ENCODE measurements at places on chromosomes 11 and 22.

DNA sequence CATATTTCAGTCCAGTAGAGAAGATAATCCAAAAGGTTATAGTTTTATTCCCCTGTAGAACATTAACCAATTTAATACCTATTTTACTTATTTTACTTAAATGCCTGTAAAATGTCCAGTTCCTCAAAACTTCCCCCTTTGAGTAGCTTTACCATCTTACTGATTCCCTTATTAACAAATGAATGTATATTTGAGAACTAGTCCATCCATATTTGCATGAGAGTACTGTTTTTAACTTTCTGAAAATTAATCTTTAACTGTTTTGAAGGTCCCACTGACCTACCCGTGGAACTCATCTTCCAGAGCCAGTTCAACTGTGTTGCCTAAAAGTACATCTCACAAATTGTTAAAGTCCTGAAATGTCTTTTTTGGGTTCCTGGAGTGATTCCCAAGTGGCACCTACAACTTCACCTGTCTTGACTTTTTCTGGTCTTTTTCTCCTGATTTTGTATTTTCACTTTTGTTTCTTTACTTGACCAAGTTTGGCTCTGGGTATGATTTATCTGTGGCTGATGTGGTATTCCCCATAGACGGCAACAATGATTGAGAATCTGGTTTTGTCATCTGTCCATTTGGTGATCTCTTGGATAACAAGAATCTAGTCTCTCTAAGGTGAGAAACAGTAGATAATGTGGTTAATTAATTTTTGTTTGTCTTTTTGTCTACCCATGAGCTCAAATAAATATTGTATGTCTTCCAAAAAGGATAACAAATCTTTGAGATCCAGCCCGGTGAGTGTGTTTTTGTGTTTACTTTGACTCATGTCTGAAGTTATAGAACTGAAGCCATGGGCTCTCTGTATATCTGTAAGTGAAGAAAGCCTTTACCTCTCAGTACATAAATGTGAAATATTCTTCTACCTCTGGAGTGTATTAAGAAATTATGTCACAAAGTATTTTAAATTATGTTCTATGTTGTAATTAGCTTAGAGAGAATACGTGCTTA lies 174.2 kb downstream of the ETS1 start:
- no peak overlapping the region for H3K27ac ChIP-seq
- peaks cover 34% of the 10 kb centered on the region for H3K4me1 ChIP-seq
- H3K27me3 ChIP-seq, result no peaks in the 10 kb centered on the region
- no peak overlapping the region for H3K4me3 ChIP-seq
- H3K36me3 ChIP-seq, result no peaks in the 10 kb centered on the region
- peak; percentile 29 for DNase-seq

- no peak overlapping the region for H3K4me3 ChIP-seq
- DNase-seq, result no peak
- no peaks in the 10 kb centered on the region for H3K27me3 ChIP-seq
Measured at GRCh38 chr11:46342239-46342638, 5.0 kb upstream of the DGKZ start.

DNA sequence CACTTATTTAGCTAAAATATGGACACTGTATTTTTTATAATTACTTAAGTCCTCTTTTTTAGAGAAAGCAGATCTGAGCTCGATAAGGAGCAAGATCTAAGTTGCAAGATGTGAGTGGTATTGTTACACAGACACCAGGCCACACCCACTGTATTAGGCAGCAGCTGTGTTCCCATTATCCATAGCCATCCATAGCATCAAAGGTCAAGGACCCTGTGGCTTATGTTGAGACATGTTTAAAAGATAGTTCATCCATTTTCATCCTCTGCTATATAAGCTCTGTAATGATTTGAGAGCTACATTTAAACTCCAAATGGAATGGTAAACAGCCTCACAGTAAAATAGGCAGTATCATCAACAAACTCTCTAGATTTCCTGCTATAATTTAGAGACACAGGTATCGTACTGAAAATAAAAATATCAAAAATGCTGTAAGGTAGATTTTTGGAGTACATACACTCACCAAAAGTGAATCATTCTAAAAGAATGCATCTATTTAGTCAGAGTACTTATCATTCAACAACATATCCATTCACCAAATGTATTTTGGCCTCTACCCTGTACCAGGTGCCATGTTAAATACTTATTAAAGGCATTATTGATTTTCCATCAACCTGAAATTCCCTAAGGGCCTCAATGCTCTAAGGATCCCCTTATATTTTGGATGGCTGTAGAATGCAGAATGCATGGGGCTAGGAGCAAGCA lies 574.0 kb downstream of the LRRC4C start:
- no peak overlapping the region for H3K4me3 ChIP-seq
- H3K36me3 ChIP-seq, result no peaks in the 10 kb centered on the region
- no peaks in the 10 kb centered on the region for H3K27me3 ChIP-seq
- no peaks in the 10 kb centered on the region for H3K4me1 ChIP-seq

DNA sequence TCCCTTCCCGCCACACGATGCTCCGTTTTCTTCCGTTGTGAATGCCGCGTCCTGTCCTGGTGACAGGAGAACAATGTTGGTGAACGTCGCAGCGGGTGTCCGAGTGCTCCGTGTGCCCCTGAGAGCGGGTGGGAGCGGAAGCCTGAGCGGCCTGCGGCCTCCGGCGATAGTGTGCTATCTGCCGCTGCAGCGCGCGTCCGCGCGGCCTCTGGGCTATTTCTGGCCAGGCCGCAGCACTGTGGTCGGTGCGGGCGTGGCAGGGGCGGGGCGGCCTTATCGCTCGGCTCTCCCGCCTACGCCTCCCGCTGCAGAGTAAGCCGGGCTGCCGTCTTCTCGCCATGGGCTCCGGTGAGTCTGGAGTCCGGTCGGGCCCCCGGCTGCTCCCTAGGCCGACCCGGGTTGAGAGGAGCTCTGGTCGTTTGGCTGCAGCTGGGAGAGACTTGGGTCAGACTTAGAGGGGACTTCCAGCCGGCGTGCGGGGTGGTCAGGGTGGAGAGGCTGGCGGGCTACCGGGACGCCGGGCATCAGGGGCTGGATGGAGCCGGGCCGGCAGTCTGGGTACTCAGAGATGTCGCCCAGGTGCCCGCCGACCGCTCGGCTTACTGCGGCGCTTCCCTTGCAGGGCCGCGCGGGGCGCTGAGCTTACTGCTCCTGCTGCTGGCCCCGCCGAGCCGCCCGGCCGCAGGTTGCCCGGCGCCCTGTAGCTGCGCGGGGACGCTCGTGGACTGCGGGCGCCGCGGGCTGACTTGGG lies at the start of gene GP1BB:
Gene GP1BB, plus strand, starts transcription at position 308 of the 751 bp plus-strand sequence. Its CDS starts 31 bp downstream, at position 339.
- H3K4me3 ChIP-seq, result no peak within 1 kb of the TSS
- no peak for DNase-seq
- no peaks in the 10 kb centered on the region for H3K36me3 ChIP-seq

- H3K27me3 ChIP-seq, result peaks cover 15% of the 10 kb centered on the region
- peaks cover 4% of the 10 kb centered on the region for H3K4me1 ChIP-seq
- no peak overlapping the region for H3K4me3 ChIP-seq
Measured at GRCh38 chr11:119782006-119782738, 53.2 kb upstream of the NECTIN1 start.

GRCh38 chr22:40176921-40177737 lies 596 bp upstream of the TNRC6B start:
- DNase-seq, result peak; percentile 81
- H3K36me3 ChIP-seq, result no peaks in the 10 kb centered on the region
- H3K4me3 ChIP-seq, result peak overlapping the region; percentile 100
- H3K27me3 ChIP-seq, result no peaks in the 10 kb centered on the region
- H3K27ac ChIP-seq, result peak overlapping the region; percentile 92
- H3K4me1 ChIP-seq, result peaks cover 51% of the 10 kb centered on the region

DNA sequence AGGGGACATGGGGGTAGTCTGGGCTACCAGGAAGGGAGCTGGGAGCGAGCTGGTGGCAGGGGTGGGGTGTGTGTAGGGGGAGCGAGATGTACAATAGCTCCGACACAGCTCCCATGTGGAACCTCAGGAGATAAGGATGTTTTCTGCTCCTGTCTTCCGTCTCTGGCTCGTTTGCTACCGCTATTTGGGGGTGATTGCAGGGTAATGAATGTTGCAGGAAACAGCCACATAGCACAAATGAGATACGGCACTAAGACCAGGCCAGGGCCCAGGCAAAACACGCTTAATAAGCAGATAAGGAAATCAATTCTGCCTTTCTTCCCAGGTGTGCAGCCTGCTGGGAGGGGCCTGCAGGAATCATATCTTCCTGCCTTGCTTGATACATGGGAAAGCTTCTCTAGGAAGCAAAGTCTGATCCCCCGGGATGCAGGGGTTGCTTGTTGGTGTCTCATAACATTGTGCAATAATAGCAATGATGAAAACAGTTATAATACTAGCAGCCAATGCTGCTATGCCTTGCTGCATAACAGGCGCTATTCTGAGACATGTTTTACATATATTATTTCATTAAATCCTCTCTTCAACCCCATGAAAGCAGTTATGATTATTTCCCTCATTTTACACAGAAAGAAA lies 158.7 kb downstream of the ST3GAL4 start:
- H3K27me3 ChIP-seq, result no peaks in the 10 kb centered on the region
- H3K27ac ChIP-seq, result no peak overlapping the region
- peak; percentile 27 for DNase-seq
- no peak overlapping the region for H3K4me3 ChIP-seq
- no peaks in the 10 kb centered on the region for H3K4me1 ChIP-seq

GRCh38 chr22:20198557-20199319 lies 47.9 kb upstream of the CCDC188 start:
- no peak overlapping the region for H3K4me3 ChIP-seq
- H3K36me3 ChIP-seq, result no peaks in the 10 kb centered on the region
- DNase-seq, result no peak
- H3K27me3 ChIP-seq, result peaks cover 5% of the 10 kb centered on the region
- H3K4me1 ChIP-seq, result peaks cover 6% of the 10 kb centered on the region

DNA sequence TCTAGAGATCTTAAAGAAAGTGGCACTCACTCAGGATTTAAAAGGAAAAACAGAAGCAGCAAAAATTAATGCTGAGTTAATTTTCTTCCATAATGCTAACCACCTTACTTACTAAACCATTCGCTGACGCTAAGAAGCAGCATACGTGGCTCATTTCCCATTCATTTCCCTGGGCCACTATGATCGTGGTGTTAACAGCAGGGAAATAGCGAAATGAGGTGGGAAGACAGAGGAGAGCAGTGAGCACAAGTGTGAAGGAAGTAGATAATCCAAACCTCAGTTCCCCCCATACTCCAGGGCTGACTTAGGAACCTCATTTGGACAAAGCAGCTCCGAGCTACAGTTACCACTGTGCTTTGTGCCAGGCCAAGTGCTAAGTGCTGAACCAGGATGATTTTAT lies 723.2 kb downstream of the OPCML start:
- H3K4me1 ChIP-seq, result no peaks in the 10 kb centered on the region
- H3K27me3 ChIP-seq, result no peaks in the 10 kb centered on the region
- DNase-seq, result no peak
- no peaks in the 10 kb centered on the region for H3K36me3 ChIP-seq
- no peak overlapping the region for H3K27ac ChIP-seq

Data from GM23248 (cell line).